ENCODE measurements at places on chromosomes 12 and 14.
A peak's percentile ranks its signal among the peaks of the same experiment; 100 is the strongest.

GRCh38 chr12:9749640-9750039, 11.1 kb downstream of the CD69 start:
- no peak for DNase-seq

DNA sequence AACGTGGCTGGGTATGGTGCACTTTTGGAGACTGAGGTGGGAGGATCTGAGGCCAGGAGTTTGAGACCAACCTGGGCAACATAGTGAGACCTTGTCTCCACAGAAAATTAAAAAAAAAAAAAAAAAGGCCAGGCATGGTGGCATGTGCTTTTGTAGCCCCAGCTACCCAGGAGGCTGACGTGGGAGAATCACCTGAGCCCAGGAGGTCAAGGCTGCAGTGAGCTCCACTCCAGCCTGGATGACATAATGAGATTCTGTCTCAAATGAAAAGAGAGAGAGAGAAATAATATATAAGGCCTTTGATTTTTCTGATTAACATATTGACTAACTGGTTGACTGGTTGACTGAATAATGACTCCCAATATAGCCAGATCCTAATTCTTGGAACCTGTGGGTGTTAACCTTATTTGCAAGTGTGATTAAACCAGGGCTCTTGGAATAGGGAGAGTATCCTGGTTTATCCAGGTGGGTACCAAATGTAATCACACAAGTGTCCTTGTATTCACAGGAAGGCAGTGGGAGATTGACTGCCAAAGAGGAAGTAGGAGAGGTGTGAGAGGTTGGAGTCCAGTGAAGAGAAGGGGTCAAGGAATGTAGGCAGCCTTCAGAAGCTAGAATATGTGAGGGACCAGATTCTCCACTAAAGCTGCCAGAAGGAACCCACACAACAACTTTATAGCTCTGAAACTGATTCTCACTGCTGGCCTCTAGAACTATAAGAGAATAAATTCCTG, 12.0 kb downstream of the YY1 start:
- no peak for DNase-seq

GRCh38 chr14:88818018-88818417, 6.4 kb upstream of the TTC8 start:
- peak; percentile 46 for DNase-seq

- no peak for DNase-seq
Observed at GRCh38 chr14:93295541-93296220, 37.2 kb downstream of the BTBD7 start.

- DNase-seq = no peak
Observed at GRCh38 chr14:61560323-61560722, 135.0 kb upstream of the HIF1A start.

- DNase-seq = no peak
Observed at GRCh38 chr12:79381248-79382208, 309.2 kb downstream of the PAWR start.

Measured in Karpas-422 (cell line).